ENCODE measurements at places on chromosomes 4 and X. TPM values are rescaled to one million over a fixed set of nuclear protein-coding genes. Genes with fewer than 3 reads are reported as not detected.

SMIM43 gene
- not detected for total RNA-seq

GRIA3 gene
- not detected for total RNA-seq

ASMT gene
- not detected for total RNA-seq

CD38 gene
- 9.4 TPM for total RNA-seq

DCHS2 gene
- total RNA-seq = 0.07 TPM

DUX4 gene
- not detected for total RNA-seq

MAGEA2 gene
- not detected for total RNA-seq

SPCS3 gene
- 82.8 TPM for total RNA-seq

ABLIM2 gene
- 1.0 TPM for total RNA-seq

JAKMIP1 gene
- total RNA-seq = not detected

RAB33A gene
- total RNA-seq = not detected

TMPRSS11F gene
- not detected for total RNA-seq

CT45A10 gene
- total RNA-seq = not detected

GRCh38 chr4:101667348-101667747, 123.2 kb upstream of the BANK1 start:
- no peak for DNase-seq

- DNase-seq = no peak
Observed at GRCh38 chr4:148159793-148160192, 282.4 kb downstream of the NR3C2 start.

- no peak for DNase-seq
Observed at GRCh38 chr4:54819034-54819433, 161.3 kb downstream of the KIT start.

GRCh38 chrX:23603501-23603900, 63.8 kb upstream of the PRDX4 start:
- DNase-seq = no peak

DNA sequence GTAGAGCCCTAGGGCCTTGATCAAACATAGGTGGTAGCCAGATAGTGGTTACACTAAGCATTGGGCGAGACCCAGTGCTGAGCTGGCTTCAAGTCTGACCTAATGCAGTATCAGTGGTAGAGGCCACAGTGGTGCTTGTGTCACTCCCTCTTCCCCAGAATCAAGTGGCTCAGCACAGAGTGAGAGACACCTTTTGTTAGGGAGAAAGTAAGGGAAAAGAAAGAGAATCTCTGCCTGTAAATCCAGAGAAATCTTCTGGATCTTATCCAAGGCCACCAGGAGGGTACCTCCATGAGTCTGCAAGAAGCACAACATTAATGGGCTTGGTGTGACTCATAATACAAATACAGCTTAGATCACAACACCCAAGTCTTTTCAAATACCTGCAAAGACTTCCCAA, 117.7 kb upstream of the SLC6A14 start:
- DNase-seq = peak; percentile 5

DNA sequence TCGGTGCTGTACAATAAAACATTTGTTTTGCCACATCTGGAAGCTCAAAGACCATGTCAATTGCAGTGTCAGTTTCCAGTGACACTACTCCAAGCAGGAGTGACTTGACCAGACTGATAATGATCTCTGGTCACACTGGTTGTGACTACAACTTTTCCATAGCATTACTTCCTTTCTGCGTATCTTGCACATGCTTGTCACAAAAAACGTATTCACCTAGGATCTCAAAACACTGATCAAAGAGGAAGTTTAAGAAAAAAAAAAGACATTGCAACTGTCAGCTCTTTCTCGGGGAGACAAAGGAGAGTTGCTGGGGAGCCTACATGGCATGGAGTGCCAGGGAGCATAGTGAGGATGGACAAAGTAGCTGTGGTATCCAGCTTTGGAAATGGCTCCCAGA, 60.6 kb downstream of the OPHN1 start:
- DNase-seq = no peak

GRCh38 chrX:26851981-26852380, 611.2 kb downstream of the PPP4R3C start:
- peak; percentile 2 for DNase-seq

GRCh38 chrX:130024127-130024526, 41.7 kb downstream of the BCORL1 start:
- peak; percentile 18 for DNase-seq

DNA sequence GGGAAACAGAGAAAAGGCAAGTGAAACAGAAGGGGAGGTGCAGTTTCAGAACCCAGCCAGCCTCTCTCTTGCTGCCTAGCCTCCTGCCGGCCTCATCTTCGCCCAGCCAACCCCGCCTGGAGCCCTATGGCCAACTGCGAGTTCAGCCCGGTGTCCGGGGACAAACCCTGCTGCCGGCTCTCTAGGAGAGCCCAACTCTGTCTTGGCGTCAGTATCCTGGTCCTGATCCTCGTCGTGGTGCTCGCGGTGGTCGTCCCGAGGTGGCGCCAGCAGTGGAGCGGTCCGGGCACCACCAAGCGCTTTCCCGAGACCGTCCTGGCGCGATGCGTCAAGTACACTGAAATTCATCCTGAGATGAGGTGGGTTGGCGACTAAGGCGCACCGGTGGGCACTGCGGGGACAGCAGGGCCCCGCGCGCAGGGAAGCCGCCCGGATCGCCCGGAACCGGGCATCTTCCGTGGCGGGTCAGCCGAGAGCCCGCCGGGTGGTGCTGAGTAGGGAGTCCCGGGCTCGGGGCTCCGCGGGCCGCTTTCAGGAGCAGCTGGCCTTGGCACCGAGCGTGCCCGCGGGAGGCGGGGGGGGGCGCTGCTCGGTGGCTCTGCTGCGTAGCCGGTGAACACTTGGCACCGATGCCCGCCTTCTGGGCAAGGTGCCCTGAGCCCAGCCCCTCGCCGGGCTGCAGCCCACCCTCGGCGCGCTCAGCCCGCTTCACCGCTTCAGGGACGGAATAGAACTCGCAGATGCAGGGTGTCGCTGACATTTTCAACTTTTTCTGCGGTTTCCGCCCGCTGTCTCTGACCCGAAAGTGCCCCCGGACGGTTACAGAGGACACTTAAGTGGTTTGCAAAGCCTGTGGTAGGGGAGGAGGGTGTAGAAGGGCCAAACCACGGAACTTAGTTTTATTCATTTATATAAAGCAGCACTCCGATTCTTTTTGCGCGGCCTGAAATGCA, at the start of gene CD38:
Gene CD38, plus strand, starts transcription at position 40 of the 953 bp plus-strand sequence. Its CDS starts 87 bp downstream, at position 127.
- DNase-seq = peak; percentile 62

DNA sequence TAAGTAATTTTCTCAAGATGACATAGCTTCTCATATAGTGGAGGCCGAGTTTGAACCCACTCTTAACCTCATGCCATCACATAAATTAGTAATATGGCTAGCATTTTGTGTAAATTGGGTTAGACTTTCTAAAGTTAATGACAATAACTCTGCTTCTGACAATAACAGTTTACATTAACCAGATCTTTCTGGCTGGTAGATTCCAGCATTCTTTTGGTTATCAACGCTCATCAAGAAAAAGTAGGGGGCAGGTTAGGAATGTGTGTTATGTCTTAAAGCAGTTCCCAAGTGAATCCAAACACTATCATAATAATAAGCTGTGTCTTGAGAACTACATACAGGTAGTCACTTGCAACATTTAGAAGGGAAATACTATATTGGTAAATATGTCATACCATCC, 162.5 kb downstream of the PRDM5 start:
- DNase-seq = no peak

GRCh38 chr4:147309434-147309833, 171.5 kb upstream of the EDNRA start:
- DNase-seq = no peak

- no peak for DNase-seq
Observed at GRCh38 chr4:150570862-150571261, 11.1 kb upstream of the MAB21L2 start.

GRCh38 chr4:164977243-164978164, at the start of gene TRIM61:
Gene TRIM61, minus strand, starts transcription at chr4:164977657. Its CDS starts 7,655 bp downstream, at chr4:164970002.
- no peak for DNase-seq

- peak; percentile 1 for DNase-seq
Observed at GRCh38 chrX:124736553-124737270, 390.3 kb downstream of the SH2D1A start.

GRCh38 chrX:39907964-39908661, 189.6 kb downstream of the BCOR start:
- DNase-seq = peak; percentile 71

DNA sequence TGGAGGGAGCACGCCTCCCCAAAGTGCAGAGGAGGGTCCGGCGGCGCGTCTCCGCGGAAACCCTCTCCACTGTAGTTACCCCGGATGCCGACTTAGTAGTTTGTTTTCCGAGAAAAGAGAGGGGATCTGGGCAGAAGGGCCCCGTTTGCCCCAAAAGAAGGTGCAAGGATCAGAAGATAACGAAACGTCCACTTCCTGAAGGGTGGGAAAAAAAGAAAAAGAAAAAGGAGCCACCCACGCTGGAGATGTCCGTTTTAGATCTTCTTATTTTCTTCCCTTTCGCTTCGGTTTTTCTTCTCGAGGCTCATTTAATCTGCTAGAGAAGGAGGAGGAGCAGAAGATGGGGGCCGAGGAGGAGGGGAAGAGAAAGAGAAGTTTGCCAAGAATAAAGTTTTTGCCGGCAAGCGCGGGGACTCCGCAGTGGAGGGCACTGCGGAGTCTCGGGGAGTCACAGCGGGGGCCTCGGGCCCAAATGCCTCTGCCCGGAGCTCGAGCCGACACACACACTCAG, 517 bp downstream of the LEF1 start:
- no peak for DNase-seq

- DNase-seq = no peak
Observed at GRCh38 chr4:165635381-165635780, 237.7 kb upstream of the TLL1 start.

GRCh38 chrX:104621781-104622180, 55.8 kb downstream of the IL1RAPL2 start:
- no peak for DNase-seq

DNA sequence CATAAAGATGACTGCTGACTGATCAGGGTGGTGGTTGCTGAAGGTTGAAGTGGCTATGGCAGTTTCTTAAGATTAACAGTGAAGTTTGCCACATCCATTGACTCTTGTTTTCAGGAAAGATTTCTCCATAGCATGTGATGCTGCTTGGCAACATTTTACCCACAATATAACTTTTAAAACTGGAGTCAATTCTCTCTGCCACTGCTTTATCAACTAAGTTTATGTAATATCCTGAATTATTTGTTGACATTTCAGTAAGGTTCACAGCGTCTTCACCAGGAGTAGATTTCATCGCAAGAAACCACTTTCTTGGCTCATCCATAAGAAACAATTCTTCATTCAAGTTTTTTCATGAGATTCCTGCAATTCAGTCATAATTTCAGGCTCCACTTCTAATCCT, 166.5 kb upstream of the SPRY1 start:
- DNase-seq = no peak

All from Calu3 (cell line).